ENCODE measurements at places on chromosomes 2 and 18.

DNA sequence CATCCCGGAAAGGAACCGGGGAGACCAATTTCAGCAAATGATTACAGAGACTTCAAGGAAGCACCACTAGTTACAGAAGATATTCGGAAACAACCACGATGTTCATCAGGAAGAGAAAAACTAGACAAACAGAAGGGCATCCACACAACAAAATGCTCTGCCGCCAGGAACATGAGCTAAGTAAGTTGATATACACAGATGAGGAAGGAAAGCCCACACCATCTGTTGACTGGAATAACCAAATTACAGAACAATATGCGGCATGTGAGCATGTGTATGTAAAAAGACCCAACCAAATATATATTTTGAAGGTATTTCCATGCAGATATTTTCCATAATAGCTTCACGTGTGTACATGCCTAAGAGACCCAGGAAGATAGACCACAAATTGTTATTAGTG is 47.0 kb downstream of the ACKR3 start:
- peak; percentile 89 for DNase-seq

DNA sequence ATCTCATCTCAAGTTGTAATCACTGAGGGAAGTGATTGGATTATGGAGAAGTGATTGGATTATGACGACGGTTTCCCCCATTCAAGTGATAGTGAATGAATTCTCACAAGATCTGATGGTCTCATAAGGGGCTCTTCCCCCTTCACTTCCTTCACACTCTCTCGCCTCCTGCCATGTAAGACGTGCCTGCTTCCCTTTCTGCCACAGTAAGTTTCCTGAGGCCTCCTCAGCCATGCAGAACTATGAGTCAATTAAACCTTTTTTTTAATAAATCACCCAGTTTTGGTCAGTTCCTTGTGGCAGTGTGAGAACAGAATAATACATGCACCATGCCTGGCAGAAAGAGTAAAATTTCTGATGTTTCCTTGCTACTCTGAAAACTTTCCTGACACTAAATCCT is 36.6 kb downstream of the CEP68 start:
- no peak for DNase-seq

DNA sequence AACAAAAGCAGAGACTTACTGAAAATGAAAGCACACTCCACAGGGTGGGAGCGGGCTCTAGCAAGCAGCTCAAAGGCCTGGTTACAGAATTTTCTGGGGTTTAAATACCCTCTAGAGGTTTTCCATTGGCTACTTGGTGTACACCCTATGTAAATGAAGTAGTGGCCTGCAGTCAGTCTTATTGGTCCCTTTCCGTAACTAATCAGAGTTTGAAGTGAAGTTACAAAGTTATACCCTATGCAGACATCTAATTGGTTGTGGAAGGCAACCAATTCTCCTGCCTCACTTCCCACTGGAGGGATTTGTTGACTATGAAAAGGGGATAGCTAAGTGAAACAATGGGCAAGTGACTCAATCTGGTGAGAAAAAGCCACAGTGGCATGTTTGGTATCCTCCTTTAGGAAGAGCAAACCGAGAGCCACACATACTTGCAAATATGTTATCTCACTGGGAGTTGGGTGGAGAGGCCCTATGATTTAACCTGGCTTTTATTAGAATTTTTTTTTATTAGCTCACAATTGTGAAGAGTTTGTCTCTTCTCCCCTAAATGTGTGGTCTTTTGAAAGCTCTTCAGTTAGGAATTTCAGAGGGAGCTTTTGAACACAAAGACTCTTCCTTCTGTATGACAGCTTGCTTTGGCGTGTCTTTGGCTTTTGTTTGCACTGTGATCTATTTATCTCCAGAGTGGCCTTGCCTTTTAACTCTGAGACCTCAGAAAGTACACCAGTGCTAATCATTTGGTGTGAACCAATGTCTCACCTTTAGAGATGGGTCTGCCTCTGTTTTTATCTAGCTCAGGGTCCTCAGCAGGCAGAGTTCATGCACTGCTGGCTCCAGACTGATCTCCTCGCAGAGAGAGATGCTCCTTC is 69.6 kb downstream of the MAP4K4 start:
- no peak for DNase-seq

- peak; percentile 29 for DNase-seq
These were observed 179.8 kb downstream of the NEDD4L start for GRCh38 chr18:58223717-58224424.

DNA sequence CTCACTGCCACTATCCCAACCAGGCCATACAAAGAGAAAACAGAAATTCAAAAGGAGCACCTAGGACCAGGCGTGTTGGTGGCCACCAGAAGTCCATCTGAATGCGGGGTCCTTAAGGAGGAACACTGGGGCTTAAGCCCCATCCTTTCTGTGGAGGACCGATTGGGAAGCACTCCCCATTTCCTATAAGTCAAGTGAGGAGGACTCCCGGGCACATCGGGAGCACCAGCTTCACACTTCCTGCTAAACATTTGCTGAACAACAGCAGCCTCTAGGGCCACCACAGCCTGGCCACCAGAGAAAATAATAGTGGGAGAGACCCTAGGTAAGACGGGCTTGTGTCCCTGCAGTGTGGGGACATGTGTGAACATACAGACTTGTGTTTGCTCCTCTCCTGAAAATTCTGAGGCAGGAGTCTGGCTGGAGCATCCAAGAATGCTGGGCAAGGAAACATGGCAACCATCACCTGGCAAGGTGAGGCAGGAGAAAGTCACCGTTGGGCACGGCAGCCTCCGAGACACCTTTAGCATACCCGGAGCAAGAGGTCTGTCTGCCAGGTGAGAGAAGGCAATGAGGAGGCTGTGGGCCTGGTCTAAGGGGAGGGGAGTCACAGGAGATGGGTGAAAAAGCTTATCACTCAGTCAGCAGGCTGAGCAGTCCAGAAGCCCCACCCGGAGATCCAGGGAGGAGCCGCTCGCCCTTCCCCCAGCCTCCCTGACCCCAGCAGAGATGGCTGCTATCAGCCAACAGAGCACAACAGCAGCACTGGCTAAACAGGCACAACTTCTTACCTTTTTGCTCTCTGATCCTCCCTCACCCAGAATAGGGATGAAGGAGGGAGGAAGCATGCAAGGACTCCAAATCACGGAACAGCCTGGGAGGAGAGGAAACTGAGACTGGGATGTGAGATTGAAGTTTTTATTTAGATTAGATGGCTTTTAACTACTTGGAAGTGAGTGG is 282.3 kb downstream of the EIPR1 start:
- no peak for DNase-seq

DNA sequence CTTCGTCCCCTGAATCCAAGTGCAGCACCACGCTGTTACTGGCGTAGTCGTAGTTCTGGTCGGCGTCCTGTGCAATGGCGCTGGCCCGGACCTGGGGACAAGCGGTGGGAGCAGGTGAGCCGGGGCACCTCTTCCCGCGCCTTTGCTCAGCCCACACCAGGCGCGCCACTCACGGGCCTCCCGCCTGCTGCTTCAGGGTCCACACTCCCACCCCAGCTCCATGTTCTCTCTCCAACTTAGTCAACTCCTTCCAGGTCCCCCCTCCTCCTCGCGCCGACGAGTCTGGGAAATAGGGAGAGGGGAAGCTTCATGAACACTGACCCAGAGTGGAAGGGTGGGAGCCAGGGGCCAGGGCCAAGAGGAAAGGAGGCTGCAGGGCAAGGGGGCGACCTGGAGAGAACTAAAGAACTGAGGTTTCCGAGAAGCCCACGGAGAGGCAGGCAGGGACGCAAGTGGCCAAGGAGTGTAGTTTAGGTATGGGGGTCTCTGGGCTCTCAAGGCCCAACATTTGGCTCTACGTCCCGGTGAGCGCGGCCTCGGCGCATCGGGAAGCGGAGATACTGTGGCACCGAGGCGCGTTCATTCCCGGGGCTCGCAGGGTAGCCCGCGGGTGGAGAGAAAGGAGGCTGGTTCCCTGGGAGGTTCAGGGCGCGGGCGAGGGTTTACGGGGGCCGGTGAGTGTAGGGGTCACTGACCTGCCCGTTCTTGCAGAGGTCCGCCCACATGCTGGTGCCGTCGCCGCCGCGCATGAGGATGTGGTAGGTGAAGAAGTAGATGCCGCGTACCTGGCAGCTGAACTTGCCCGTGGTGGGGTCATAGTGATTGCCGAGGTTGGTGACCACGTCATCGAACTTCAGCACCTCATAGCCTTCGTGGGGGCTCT is 1.4 kb downstream of the C1QL2 start:
- DNase-seq: no peak

DNA sequence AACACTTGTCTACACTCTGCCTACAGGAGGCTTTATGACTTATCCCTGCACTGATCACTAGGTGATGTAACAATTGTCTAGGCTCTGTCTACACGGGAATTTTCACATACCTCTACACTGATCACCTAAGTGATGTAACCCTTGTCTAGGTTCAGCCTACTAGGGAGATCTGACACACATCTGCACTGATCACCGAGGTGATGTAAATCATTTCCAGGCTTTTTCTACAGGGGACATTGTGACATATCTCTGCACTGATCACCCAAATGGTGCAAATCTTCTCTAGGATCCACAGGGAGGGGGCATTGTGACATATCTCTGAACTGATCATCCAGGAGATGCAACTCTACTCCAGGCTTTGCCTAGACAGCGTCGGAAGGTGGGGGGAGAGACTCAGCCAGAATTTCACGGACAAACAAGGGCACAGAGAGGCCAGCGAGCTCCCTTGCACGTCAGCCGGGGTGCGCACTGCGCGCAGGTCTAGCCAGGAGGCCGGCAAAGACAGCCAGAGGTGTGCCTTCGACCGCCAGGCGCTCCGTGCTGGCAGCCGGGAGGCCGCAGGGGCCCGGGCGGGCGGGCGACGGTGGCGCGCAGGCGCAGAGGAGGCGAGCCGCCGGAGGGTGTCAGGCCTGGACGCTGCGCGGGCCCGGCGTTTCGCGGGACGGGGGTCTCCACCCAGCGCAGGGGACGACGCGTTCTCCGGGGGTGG is 46.9 kb upstream of the USP14 start:
- DNase-seq: no peak
